ENCODE measurements at places on chromosomes 11 and 22. TPM values are rescaled to one million over a fixed set of nuclear protein-coding genes. Genes with fewer than 3 reads are reported as not detected.

Gene RELA
- total RNA-seq = 64.1 TPM

Gene SLC7A4
- total RNA-seq = 0.47 TPM

Gene GGT1
- 15.8 TPM for total RNA-seq

Gene ISX
- not detected for total RNA-seq

Gene OSM
- not detected for total RNA-seq

Gene SLC25A45
- 0.23 TPM for total RNA-seq

Gene SLCO2B1
- total RNA-seq = not detected

Gene HMBS
- total RNA-seq = 22.5 TPM

Gene C11orf87
- under 0.01 TPM for total RNA-seq

Gene SERPIND1
- total RNA-seq = not detected

Gene P2RY2
- total RNA-seq = 7.2 TPM

Gene CDC42EP2
- 27.5 TPM for total RNA-seq

Gene KDELR3
- total RNA-seq = 16.6 TPM

Gene CCDC88B
- 3.9 TPM for total RNA-seq

Gene IGF2
- 1.0 TPM for total RNA-seq

Gene ANO9
- 9.5 TPM for total RNA-seq

Gene OR52E8
- total RNA-seq = not detected

Gene KRTAP5-6
- total RNA-seq = not detected

Gene XKR3
- total RNA-seq = not detected

Gene CSF2RB
- total RNA-seq = not detected

Gene MUC15
- 0.16 TPM for total RNA-seq

Gene OR51Q1
- total RNA-seq = not detected

Gene ALG12
- total RNA-seq = 16.0 TPM

Gene UBXN1
- total RNA-seq = 139 TPM

Gene UBTFL1
- not detected for total RNA-seq

Gene GRIA4
- total RNA-seq = not detected

Gene OR4D10
- total RNA-seq = not detected

Gene OR4C5
- total RNA-seq = not detected

Gene IGSF9B
- total RNA-seq = 0.15 TPM

Gene KLHDC7B
- total RNA-seq = not detected

Gene SMC1B
- total RNA-seq = not detected

Gene SLC37A2
- 35.8 TPM for total RNA-seq

Gene TRIM48
- total RNA-seq = not detected

Data from hair follicular keratinocyte (primary cell).